ENCODE measurements at places on chromosomes 4 and X.

DNA sequence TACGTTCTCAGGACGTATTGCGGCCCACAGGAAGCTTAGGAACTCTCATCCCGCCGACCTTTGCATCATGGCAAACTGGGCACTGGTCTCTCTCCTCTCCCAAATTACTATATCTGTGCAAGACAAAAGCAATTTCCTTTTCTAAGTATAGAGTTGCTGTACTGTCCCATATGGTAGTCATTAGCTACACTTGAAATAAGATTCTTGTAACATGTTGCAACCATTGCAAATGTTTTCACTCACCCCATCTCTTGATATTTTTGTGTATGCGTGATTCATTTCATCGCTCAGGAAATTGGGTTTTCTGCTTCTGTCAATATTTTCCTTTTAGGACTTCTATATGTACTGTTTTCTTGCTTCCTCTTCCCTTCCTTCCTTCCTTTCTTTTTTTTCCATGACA lies 15.7 kb downstream of the ARMCX6 start:
- no peak for DNase-seq

GRCh38 chrX:11111037-11111851 lies at the start of gene HCCS:
Gene HCCS (plus strand): TSS chrX:11111332. CDS start chrX:11112061, 729 bp downstream.
- DNase-seq, result peak; percentile 34

DNA sequence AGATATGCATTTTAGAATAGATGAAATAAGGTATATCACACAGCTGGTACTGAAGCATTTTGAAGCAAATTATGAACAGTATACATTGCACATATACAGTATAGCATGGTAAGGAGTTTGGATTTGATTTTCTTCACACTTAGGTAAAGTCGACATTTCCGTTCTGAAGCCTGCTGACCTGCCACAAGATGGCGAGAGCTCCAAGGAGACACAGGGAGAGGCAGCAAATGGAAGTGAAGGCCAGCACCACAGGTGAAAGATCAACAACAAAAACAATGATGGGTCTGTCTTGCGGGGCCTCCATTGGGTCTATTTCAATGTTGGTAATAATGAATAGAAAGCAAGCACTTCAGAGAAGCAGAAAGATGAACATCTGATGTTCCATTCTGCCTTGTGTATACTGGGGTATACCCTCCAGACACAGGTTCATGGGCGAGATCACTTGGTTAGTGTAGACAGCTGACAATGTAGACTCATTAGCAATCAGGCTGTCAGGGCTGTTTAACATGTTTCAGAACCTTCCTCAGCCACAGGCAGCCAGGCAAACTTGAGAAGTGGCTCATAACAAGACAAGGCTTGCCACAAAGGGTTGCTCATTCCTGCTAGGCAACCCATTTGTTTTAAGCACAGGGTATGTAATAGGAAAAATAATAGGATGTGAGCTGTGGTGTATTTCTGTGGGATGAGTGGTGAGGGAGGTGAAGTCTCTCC lies 21.4 kb upstream of the NOX1 start:
- DNase-seq, result no peak

- no peak for DNase-seq
Observed at GRCh38 chrX:13412208-13412600, 92.4 kb upstream of the ATXN3L start.

GRCh38 chr4:87235020-87235671 lies 14.7 kb upstream of the KLHL8 start:
- no peak for DNase-seq

DNA sequence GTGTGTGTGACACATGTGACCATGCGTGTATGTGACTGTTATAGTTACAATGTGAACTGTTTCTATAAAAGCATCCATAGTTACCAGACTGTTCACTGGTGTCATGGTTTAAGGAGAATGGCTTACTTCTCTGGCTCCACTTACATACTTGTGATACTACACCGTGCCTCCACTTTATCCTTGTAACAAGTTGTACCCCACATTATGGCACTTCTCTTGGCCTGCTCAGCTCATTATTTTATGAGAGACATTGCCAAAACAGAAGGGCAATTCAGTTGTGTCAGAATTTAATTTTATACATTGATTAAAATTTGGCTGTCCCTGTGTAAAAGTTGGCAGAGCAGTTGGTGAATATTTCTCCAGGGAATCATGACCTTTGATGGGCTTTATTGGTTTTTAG lies 62.4 kb upstream of the TBC1D14 start:
- DNase-seq, result no peak

GRCh38 chr4:153722036-153722435 lies 37.8 kb downstream of the RNF175 start:
- no peak for DNase-seq

DNA sequence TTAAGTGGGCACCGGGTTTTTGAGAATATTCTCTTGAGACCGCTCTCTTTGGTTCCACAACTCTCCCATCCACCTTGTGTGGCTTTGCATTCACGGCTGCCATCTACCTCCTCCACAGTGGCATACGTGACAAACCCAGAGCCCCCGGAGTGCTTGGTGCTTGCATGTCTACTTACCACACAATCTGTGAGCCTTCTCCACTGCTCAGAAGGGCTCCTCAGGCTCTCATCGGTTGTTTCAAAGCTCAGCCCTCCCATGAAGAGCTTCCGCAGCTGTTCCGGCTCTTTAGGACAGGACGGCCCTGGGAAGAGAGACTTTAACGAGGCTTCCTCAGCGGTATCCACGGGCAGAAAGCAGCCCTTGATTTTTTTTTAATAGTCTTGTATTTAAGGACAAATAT lies 167.6 kb upstream of the ANK2 start:
- DNase-seq, result no peak

DNA sequence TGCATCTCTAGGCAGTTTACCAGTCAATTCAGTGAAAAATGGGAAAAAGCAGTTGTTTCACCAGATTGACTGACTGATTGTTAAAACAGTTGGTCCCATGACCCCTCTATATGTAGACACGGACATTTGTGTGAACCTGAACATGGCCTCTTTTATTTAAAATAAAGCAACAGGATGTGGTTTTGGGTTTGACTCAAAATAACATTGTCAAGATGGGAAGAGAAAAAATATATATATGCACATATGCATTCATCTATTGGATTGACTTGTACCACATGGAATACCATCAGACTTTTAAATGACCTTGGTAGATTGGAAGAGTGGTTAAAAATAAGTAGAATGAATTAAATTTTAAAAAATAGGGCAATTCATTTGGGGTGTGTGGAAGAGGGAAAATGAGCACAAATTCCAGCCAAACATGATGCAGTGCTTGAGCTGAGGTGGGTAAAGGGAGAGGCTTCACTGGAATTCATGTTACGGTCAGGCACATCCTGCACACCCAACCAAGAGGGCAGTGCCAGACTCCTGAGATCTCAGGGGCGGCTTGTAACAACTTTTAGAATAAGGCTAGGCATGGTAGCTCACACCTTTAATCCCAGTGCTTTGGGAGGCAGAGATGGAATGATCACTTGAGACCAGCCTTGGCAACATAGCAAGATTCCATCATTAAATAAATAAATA lies 560.7 kb upstream of the TENM3 start:
- no peak for DNase-seq

DNA sequence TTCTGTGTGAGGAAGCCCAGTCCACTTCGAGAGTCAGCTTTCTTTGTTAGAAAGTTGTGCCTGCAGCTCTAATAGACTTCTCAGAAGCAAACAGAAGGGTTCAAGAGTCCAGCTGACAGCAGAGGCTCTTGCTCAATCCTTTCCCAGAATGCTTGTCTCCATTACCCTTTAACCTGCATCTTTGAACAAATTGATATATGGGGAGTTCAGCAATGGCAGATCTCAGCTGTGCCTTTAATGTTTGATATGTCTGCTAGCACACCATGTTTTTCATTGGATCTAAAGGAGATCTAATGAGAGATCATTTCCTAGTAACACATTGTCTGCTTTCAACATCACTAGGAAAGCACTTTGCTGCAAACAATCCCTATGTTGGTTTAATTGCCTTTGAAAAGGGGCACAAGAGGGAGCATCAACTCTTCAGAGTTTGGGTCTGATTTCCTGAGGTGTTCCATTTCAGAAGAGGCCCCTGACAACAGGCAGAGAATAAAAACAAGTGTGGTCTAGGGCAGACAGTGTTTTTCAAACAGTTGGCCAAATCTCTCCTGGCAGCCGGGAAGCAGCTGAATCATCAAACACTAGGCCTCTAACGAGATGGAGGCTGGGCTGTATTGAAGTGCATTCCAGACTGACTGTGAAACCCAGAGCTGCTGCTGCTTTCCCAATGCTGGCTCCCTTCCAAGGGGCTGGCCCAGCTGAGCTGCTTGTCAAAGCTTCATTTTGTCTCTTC lies 55.5 kb downstream of the LUZP4 start:
- DNase-seq, result peak; percentile 91

DNA sequence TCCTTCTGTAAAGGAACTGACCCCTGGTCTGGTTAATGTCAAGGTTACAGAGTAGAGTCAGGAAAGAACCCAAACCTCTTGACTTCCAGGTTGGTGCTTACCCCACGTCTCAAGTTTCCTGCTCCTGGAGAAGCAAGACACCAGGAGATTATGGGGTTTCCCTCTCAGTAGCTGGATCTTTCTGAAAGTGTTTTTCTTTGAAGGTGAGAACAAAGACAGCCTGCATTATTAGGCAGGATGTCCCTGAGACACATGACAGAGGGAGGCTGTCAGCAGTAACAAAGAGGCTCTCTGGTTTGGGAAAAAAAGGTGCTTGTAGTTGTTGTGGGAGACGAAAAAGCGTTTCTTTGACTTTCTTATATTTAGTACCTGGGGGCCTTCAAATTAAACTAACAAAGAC lies 44.7 kb upstream of the IGFBP7 start:
- no peak for DNase-seq

- DNase-seq, result no peak
Observed at GRCh38 chrX:23668335-23668734, 1.0 kb downstream of the PRDX4 start.

- DNase-seq, result no peak
Observed at GRCh38 chr4:83489711-83490326, 4.9 kb upstream of the ABRAXAS1 start.

DNA sequence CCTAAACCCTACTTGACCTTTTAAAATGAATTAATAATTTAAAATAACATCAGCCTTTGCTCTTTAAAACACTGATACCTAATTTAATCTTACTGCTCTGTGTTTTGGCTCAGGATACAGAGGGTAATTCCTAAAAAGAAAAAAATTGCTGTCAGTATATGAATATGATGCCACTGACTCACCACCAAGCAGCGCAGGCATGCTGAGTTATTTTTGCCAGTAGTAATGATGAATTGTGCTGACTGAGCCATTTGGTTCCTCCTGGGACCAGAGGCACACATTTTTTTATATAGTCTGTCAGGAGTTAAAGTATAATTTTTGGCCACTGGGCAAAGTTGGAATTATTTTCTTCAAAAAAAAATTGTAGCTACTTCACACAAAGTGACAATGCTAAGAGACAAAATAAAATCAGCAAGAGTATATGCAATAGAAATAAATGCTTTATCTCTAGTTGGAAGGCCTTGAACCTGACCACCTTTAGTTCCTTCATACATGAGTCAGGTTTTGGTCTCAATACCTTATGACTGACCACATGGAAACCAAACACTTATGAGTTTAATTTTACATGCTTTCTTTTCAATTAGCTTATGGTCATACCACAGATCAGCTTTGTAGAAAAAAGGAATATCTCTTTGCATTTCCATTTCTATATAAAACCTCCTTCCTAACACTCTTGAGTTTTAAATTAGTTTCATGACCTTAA lies 115.1 kb downstream of the PPP3CA start:
- peak; percentile 60 for DNase-seq

- no peak for DNase-seq
Observed at GRCh38 chr4:163482190-163482589, 8.6 kb upstream of the TKTL2 start.

GRCh38 chr4:153822316-153822715 lies 33.4 kb upstream of the SFRP2 start:
- DNase-seq, result no peak

DNA sequence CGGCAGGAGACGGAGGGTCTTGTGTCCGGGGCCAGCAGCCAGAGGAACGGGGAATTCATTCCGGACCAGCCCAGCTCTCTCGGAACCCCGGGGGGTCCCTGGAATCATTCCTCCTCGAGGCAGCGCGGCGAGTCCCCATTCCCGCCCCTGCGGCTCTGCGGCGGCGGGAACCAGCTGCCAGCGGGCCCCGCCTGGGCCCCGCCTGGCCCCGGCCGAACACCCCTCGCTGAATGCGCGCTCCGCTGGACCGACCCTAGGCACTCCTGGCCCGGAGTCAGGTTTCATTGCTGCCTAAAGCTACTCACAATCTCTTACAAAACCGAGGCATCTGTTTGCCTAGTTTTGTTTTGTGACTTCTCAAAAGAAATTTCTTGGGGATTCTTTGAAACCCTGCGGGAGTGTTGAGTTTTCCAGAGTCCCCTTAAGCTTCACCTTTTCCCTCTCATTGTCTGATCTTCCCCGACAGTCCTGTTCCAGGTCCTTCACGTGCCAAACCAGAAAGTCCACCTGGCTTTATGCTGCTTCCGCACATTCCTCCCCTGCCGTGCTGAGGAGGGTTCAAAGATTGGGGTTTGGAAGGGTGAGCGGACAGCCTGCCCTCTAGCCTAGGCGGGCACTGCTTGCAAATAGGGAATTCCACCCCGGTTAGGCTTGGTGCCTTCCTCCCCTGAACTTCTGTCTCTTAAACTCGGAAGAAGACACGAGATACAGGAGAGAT lies 789 bp downstream of the ARHGAP10 start:
- no peak for DNase-seq

DNA sequence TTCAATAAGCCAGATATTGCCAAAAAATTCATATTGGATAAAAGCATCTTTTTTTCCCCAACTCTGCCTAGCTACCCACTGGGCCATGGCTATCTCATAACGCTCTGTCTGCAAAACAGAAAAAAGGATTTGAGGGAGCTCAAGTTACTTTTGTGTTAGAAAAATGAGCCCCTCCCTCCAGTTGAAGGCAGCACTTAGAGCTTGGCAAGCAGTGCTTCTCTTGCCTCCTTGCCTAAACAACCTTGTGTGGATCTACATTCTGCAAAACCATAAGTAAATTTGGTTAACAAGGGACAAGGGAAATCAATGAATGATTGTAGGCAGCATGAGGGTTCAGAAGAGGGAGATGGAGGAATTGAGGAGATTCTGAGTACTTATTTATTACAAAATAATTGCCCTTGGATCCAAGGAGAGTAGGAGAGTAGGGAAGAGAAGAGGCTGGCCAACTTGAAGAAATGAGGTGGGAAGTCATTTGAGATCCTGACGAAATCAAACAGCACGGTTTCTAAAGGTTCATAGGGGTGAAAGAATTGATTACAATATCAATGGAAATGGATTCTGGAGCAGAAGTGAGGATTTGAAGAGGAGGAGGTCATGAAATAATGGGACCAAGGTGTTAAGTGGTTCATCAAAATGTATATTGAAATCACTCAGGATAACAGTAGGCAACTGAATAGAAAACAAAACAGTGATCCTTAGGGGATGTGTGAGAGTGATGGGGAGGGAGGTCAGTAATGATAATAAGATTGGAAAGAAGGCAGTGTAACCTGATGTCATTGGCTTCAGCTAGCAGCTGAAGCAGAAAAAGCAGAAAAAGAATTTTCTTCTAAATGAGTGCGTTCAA lies 434.8 kb upstream of the IGFBP7 start:
- DNase-seq, result no peak

DNA sequence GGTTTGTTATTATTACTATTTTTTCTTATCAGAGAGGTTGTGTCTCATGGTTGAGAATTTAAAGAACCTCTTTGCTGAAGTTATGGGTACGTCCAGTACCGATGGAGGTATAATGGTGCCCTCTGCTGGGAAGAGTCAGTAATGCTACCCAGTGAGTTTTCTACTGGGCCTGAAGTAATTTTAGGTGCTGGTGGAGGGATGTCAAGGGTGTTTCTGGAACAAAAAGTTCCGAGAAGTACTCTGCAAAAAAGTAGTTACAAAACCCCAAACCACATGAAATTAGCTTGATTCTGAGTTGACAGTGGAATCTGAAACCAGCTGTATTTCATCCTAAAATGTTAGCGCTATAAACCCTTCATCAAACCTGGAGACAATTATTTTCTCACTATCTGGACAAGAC lies 102.5 kb upstream of the MID1 start:
- no peak for DNase-seq

All from brain pericyte (primary cell).